ENCODE measurements at places on chromosomes 2 and 18. TPM values are rescaled to one million over a fixed set of nuclear protein-coding genes. Genes with fewer than 3 reads are reported as not detected.
A peak's percentile ranks its signal among the peaks of the same experiment; 100 is the strongest.

The DSG2 gene
- 28.0 TPM for total RNA-seq

The ZAP70 gene
- total RNA-seq = 5.1 TPM

The POTEJ gene
- total RNA-seq = 0.09 TPM

DNA sequence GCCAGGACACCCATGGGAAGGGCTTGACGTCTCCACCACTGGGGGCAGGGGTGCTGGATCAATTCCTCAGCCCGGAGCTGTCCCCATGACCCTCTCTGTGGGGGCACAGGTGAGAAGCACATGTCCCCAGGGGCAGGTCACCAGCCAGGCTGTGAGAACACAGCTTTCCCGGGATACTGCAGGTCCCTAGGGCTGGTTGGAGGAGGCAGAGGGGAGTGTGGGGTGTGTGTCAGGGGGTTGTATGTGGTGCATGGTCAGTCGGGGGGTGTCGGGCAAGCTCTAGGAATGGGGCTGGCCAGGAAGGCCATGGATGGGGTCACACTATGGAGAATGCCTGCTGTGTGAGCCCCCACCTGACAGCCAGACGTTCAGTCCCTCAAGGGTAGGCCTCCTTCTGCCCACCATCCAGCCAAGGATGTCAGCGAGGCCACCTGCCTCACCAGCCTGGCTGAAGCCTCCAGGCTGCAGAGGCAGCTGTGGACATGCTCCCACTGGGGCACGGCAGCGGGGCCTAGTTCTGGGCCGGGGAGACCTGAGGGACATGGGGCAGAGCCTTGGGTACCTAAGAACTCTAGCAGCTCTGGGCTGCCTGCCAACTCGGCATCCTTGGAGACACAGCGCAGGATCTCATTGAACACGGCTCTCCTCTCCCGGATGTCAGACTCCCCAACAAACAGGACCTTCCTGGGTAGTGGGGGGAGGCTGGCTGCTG, 10.3 kb downstream of the HS1BP3 start:
- H3K27ac ChIP-seq = no peak overlapping the region
- no peaks in the 10 kb centered on the region for H3K4me1 ChIP-seq
- no peaks in the 10 kb centered on the region for H3K36me3 ChIP-seq
- H3K4me3 ChIP-seq = no peak overlapping the region

GRCh38 chr2:230042195-230042594, 26.5 kb downstream of the SLC16A14 start:
- H3K4me3 ChIP-seq = no peak overlapping the region
- H3K27ac ChIP-seq = no peak overlapping the region

- H3K4me3 ChIP-seq = no peak overlapping the region
- H3K27ac ChIP-seq = no peak overlapping the region
- no peaks in the 10 kb centered on the region for H3K36me3 ChIP-seq
- no peaks in the 10 kb centered on the region for H3K4me1 ChIP-seq
- H3K27me3 ChIP-seq = no peaks in the 10 kb centered on the region
These were observed 19.4 kb upstream of the MPPE1 start for GRCh38 chr18:11927497-11927896.

The GAD1 gene
- 0.80 TPM for total RNA-seq

DNA sequence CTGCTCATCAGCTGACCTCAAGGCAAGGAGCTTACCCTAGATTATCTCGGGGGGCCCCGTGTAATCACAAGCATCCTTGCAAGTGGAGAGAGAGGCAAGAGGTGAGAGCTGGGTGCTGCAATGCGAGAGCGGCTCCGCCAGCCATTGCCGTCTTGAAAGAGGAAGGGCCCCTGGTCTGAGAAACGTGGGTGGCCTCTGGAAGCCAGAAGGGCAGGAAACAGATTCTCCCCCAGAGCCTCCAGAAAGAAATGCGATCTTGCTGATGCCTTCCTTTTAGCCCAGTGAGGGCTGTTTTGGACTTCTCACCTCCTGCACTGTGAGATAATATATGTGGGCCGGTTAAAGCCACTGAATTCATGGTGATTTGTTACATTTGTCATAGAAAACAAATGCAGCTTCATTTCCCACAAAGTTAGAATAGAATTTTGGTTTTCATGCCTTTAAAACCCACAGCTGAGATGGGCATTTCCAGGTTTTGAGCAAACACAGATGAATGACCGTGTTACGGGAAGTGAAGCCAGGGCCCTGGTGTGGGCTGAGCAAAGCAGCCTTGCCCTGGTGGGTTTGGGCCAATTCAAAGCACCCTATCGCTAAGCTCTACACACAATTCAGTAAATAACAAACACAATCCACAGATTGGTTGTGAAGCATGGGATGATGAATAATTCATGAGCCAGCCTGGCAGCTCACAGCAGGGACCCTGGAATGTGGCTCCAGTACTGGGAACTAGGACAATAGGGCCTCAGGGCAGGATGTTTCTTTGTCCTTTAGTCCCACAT, 319.9 kb upstream of the HS6ST1 start:
- DNase-seq = peak; percentile 48
- no peaks in the 10 kb centered on the region for H3K4me1 ChIP-seq
- H3K27me3 ChIP-seq = no peaks in the 10 kb centered on the region
- H3K4me3 ChIP-seq = no peak overlapping the region
- no peak overlapping the region for H3K27ac ChIP-seq

- no peaks in the 10 kb centered on the region for H3K4me1 ChIP-seq
- H3K4me3 ChIP-seq = no peak overlapping the region
- H3K36me3 ChIP-seq = no peaks in the 10 kb centered on the region
These were observed 390.7 kb upstream of the TMEFF2 start for GRCh38 chr2:192585418-192585817.
